ENCODE measurements at places on chromosomes 7 and 10. TPM values are rescaled to one million over a fixed set of nuclear protein-coding genes. Genes with fewer than 3 reads are reported as not detected.

DIP2C gene
- 13.8 TPM for total RNA-seq

VSTM4 gene
- 87.4 TPM for total RNA-seq

- peak; percentile 9 for DNase-seq
Observed at GRCh38 chr7:47404010-47404409, 177.9 kb downstream of the TNS3 start.

GIMAP8 gene
- total RNA-seq: 6.1 TPM

- DNase-seq: no peak
Observed at GRCh38 chr7:154794147-154794780, 208.7 kb downstream of the PAXIP1 start.

DNA sequence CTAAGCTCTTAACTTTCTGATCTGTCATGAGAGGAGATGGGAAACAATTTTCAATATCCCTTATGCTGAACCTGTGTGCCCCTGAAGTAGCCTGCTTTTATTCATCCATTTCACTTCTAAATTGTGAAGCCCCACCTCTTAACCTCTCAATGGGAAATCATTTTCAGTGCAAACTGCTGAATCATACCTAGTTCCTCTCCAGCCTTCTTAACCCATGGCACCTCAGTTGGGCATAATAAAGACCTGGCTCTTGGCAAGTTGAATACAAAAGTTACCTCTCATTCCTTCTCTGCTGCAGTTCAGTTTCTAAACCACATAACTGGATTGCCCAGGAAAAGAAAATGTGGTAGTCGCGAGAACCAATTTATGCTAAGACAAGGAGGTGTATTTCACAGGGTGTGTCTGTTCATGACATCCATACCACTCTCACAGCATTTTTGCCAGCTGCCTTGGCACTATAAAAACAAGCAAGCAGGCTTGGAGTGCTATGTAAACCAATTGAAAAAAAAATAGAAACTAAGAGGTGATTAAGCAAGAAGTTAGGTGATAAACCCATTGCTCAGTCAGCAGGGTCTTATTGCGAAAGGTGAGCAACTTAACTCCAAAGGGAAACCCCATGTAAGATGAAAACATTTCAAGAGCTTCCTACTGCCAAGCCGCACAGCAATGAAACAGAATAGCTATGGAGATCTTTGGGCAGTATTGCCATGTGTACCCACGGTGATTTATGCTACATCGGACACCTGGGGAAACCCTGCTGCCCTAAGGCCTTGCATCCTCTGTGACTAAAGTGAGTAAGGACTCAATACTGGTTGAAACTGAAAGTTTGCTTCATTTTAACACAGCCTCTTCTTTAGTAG is 57.0 kb upstream of the DKK1 start:
- DNase-seq: no peak

TLX1 gene
- not detected for total RNA-seq

DNA sequence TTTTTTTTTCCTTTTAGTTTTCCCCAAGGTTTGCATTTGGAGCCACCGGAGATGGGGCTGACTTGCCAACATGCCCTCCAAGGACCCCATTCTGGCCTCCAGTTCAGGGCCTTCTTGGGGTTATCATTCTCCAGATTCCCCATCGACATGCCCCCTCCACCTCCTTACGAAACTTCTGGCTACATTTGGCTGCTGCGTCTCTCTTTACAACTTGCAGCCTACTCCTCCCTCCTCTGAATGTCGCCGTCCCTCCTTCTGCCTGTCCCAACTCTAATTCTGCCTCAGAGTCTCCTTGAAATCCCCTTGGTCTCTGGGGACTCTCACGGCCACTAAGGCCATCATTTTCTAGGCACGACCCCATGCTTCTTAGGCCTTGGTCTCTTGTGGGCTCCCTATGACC is 72.2 kb upstream of the PODXL start:
- DNase-seq: no peak

Data from adrenal gland (tissue), 19 donors.